ENCODE measurements at places on chromosomes 5 and 9.

DNA sequence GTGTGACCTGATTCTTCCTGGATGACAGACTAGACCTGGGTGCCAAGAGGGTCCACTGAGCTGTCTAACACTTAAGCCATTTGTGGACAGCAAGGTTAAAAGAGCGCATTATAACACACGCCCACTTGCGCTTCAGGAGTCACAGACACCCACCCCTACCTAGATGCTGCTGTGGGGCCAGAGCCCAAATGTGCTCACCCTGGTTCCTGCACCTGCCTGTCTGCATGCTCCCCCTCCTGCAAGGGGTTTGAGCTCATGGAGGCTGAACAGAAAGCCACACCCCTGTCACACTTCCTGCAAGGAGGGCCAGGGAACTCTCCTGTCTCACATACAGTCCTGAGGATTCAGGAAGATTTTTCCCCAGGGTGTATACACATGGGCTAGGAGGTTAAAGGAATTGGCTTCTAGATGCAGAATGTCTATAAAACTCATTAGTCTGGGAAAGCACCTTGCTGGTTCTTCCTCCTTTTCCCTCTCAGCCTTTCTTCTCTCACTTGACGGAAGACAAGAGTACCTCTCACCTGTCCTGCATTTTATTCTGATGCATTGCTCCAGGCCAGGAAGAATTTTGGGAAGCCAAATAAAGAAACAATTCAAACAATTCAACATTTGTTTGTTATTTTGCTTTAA, 87.4 kb upstream of the LHFPL2 start:
- no peak for DNase-seq

DNA sequence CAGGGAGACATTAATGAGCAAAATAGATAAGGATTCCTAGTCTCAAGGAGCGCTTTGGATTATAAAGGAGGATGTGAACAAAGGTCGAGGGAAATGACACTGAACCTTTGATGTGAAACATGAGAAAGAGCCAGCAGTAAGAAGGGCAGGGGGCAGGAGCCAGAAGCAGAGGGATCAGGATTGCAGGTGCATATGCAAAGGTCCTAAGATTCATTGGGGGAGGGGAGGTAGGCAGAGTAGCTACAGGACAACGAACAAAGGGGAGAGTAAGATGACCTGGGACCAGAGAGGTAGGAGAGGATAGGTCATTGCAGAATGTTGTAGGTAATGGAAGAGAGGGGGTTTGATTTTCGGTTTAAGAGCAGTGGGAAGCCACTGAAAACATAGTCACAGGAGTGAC, 129.2 kb upstream of the TRPM3 start:
- no peak for DNase-seq

DNA sequence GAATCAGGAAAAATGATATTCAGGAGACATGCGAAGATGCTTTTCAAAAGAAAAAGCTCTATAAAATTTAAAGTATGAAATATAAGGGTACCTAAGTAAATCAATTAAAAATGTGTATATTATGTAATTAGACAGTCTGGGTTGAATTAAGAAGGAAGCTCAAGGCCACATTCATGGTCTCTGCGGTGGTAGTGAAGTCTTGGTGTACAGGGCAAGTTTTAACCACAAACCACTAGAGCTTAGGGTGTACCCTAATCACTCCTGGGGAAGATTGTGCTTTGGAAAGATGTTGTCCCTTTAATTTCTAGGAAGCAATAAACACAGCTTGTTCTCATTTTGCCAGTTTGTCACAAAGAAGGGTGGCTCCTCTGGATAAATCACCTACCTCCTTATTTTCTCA, 287.2 kb upstream of the ZNF608 start:
- DNase-seq, result no peak

- DNase-seq, result no peak
Observed at GRCh38 chr9:85302938-85303756, 438.6 kb downstream of the AGTPBP1 start.

GRCh38 chr5:95124101-95124500, 160.8 kb downstream of the MCTP1 start:
- DNase-seq, result no peak

GRCh38 chr5:130532786-130533185, 628.5 kb downstream of the CHSY3 start:
- DNase-seq, result no peak

GRCh38 chr5:76527685-76528161, 95.5 kb downstream of the F2RL2 start:
- no peak for DNase-seq

- no peak for DNase-seq
Observed at GRCh38 chr9:133654736-133655657, 18.8 kb downstream of the DBH start.

DNA sequence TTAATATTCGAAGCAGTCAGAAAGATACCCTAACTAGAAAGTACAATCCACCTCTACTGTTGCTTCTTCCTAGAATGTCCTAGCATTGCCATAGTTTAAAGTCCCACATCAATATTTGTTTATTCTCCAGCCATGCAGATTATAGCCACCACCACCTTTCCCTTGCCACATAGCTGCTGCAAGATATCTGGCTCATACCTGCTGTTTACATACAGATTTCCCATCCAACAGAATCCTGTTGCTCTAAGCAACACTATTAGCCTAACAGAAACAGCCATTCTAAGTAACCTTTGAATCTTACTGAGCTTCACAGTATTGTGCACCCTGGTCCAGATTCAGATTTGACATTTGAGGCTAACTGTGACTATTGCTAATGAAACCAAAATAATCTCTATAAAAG, 45.6 kb downstream of the GNAQ start:
- DNase-seq, result no peak

DNA sequence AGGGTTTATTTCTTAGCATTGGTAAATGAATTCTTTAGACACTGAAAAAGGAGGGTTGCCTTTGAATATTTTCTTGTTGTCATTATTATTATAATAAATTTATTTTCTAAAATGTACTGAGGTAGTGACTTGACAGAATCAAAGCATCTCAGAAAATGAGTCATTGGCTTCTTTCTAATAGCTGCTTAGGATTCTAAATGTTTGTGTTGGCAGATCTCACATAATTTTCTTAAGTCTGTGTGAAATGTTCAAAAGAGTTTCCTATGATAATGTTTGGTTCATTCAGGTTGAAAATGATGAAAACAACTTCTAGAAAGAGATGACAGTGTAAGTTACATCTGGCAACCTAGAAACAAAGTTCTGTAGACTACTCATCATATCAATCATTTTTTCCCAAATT, 69.7 kb downstream of the SH3GL2 start:
- no peak for DNase-seq

GRCh38 chr9:76004526-76004925, 114.1 kb downstream of the PCSK5 start:
- DNase-seq, result no peak

GRCh38 chr5:74041913-74042312, 415.9 kb downstream of the ARHGEF28 start:
- DNase-seq, result no peak

- no peak for DNase-seq
Observed at GRCh38 chr5:63409737-63410136, 552.5 kb downstream of the HTR1A start.

GRCh38 chr9:134028575-134029247, 3.4 kb downstream of the BRD3OS start:
- DNase-seq, result no peak

- DNase-seq, result no peak
Observed at GRCh38 chr9:78788101-78788500, 491.2 kb downstream of the PSAT1 start.

- DNase-seq, result no peak
Observed at GRCh38 chr9:5231212-5231611, at the start of gene INSL4. INSL4 (plus strand) TSS chr9:5231419; CDS start chr9:5231524, 105 bp downstream.

DNA sequence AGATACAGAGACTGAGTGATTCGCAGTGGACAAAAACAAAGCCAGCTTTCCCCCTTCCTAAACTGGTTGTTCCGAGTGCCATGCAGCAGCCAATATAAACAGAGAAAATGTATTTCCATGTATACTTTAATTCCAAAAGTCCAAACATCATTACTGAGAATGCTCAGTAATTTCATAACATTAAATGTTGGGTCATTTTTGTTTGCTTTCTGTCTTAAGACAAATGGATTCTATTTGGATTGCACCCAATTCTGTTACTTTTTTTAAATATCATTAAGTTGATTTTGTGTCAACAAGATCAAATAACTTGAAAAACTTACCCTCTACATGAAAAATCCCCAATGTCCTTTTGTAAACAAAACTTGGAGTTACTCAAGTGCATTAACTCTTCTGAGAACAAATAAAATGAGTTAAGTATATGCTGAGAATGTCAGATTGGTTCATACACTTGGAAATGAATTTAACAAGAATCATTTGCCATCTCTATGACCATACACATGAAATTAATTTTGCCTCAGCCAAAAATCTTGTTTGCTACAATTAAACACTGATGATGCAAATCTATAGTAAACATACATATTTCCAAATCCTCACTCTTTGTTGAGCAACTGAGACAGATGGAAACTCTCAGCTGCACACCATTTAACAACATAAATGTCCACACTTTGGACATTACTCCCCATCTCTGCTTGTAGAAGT, 19.4 kb downstream of the LURAP1L start:
- no peak for DNase-seq

- DNase-seq, result no peak
Observed at GRCh38 chr5:79811904-79812303, 122.3 kb downstream of the CMYA5 start.

- no peak for DNase-seq
Observed at GRCh38 chr5:149993471-149993870, 7.0 kb downstream of the TIGD6 start.

DNA sequence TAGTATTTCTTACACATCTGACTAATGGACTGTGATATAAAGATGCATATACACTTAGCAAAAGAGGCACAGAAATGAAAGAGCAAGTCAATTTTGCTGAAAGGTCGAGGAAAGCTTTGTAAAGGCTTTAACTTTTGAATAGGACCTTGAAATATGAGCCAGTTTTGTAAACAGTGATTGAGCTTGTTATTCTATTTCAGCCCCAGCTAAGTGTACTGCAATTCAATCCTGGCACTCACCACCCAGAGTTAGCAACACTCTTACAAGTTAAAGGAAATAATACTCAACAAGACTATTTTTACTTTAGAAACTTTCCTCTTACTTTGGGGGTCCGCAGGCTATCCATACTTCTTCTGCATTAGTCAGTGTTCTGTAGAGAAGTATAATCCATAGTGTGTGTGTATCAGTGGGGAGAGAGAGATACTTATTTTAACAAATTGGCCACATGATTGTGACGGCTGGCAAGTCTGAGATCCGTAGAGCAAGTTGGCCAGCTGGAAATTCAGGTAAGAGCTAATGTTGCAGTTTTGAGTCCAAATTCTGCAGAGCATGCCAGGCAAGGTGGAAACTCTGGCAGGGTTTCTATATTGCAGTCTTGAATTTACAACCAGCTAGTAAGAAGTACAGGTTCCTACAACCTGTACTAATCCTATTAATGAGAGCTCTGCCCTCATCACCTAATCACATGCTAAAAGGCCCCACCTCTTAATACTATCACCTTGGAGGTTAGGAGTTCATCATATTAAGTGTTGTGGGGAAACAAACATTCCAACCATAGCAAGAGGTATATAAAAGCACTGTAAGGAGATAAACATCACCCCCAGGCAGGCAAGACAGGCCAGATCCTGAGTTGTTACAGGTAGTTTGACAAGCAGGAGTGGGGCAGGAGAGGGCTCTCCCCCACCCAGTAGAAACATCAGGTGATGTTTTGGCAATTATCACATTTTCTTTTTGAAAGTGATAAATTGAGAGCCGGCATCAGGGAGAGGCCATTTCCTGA, 33.6 kb downstream of the IL7R start:
- no peak for DNase-seq

GRCh38 chr5:156109317-156110023, 217.5 kb upstream of the SGCD start:
- no peak for DNase-seq

DNA sequence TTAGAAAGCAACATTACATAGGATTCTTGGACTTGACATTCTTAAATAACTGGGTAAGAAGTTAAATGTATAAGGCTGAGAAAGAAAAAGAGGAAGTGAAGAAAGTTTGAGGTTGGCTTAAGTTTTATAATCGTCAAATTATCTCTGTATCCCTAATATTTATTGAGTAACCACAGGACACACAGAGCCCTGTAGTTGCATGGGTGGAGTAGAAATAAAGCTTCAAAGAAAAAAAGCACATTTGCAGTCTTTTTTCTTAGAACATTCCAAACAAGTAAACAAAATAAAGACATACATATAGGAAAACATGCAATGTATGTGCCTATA, 137.0 kb downstream of the CCDC192 start:
- DNase-seq, result no peak

DNA sequence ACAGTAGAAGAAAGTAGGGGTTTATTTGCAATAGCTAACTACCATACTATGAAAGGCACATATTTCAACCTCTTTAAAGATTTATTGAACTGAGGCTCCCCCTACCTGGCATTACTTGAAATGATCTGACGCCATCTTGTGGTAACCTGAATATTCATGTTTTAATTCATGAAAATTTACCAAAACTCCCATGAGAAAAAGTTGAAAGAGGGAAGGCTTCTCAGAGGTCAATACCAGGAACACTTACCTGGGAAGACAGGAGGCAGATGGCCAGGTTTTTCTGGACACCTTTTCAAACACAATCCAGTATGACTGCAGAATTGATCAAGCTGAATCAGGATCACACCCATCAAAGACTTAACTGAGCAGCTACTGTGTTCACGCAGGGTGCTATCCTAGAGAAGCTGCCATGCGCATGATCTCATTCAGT, 9.4 kb downstream of the PRELID2 start:
- no peak for DNase-seq

- no peak for DNase-seq
Observed at GRCh38 chr9:113373256-113373655, 3.5 kb downstream of the HDHD3 start.

DNA sequence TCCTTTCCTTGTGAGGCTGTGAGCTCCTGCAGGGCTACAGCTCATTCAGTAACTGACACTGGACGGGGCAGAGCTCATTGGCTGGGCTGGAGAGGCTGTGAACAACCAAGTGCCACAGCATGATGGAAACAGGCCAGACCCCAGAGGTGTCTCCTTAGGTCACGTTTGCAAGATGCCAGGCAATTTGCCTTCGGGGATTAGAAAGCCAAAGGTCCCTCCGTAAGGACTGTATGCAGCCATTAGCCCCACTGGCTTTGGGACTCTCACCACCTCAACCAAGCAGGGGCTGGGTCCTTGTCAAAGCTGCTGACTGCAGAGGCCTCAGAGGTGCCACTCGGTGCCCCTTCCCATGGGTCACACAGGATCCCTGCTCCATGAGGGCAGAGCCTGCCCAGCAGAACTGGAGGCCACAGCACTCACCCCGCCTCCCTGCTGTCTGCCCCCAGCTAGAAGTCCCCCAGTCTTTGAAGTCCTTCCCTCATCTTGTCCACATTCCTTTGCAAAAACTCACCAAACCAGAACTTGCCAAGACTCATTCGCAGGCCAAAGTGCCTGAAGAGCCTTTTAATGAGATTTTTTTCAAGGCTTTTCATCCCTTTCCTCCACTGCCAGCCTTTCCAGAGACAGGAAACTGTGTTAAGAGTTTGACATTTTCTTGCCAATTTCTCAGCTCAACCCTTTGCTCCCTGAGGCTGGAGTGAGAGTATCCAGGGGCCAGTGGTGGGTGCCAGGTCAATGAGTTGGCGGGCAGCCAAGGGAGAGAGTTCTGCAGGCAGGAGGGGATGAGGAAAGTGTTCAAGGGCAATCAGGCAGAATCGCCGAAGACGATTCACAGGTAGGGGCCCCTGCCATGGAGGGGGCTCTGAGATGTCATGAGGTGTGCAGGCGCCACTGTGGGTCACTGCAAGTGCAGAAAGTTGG, 39.7 kb upstream of the SLC25A51 start:
- DNase-seq, result no peak

- no peak for DNase-seq
Observed at GRCh38 chr9:68585034-68585761, 44.5 kb upstream of the TMEM252 start.

GRCh38 chr5:176803068-176803942, 7.1 kb upstream of the UNC5A start:
- no peak for DNase-seq

- DNase-seq, result no peak
Observed at GRCh38 chr9:130320723-130321481, 55.3 kb downstream of the HMCN2 start.

All from activated naive CD4-positive, alpha-beta T cell treated with anti-CD3 and anti-CD28 coated beads, Interleukin-2, amount 50 U/mL, for 72 hours (primary cell).